Activated CD4-positive, CD25-positive, alpha-beta regulatory T cell treated with anti-CD3 and anti-CD28 coated beads, Interleukin-2, amount 50 U/mL, for 72 hours (primary cell): ENCODE measurements at places on chromosomes 4 and X.

GRCh38 chrX:70669120-70669519 is 224.5 kb downstream of the DLG3 start:
- no peak for DNase-seq

- DNase-seq = no peak
Measured at GRCh38 chr4:166257891-166258290, 384.9 kb downstream of the TLL1 start.

DNA sequence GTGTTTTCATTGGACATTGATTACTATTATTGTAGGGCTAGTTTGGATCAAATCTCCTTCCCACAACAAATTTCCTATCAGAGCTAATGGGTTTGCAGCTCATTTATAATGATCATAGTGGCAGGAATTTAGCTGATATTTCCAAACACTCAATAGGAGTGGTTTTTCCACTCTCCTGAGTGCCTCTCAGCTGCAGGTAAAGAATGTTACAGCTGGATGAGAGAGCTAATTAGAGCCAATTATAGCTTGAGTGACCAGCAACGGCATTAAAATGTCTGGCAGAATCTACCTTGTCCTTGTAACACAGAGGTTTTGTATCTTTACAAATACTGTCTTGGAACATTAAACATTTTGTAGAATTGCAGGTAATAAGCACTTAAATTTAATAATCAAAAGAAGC is 602.8 kb upstream of the EPHA5 start:
- DNase-seq = no peak

DNA sequence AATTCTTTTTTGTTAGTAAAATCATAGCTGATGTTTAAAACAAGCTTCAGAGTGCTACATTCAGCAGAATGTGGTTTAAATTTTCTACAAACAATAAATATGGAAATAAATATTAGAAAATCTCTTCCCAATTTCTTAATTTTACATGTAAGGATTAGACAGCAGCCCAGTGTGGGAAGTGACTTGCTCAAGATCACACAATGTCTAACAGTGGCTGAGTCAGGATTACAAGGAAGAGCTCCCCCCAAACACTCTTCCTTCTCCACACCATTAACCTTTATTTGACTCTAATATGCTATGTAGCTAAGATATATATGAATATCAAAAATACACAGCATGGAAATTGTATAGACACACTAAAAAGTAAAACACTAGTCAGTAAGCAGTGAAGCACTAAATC is 59.5 kb downstream of the SLC10A7 start:
- no peak for DNase-seq

DNA sequence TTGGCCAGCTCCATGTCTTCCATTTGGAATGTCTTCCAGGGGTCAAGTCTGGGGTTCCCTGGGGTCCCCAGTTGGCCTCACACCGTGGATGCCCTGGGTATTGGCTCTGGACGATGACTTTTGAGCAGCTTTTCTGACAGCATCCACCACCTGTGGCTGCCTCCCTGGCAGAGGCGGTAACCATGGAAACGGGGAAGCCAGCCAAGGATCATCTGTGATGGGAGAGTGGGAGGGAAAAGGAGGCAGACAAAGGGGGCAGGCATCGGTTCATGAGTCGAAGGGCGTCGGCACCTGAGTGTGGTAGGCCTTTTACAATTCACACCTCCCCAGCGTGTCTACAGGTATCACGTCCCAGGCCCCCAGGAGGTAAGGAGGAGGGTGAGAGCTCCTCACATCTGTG is 152.2 kb downstream of the ASMT start:
- no peak for DNase-seq

DNA sequence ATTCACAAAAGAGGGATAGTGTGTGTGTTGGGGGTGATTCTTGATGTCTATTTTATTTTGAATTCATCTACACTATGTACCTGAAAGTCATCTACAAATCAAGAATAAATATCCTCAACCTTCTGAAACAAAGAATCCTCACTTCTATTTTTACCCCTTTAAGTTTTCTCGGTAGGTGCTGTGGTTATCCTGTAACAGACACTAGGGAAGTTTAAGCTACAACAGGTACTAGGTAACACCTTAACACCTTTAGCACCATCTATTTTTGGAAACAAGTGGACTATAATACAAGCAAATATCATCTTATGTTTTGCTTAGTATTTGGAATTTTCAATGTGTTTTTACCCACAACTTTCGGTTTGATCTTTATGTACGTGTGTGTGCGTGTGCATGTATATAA is 12.0 kb upstream of the BDH2 start:
- DNase-seq = no peak

DNA sequence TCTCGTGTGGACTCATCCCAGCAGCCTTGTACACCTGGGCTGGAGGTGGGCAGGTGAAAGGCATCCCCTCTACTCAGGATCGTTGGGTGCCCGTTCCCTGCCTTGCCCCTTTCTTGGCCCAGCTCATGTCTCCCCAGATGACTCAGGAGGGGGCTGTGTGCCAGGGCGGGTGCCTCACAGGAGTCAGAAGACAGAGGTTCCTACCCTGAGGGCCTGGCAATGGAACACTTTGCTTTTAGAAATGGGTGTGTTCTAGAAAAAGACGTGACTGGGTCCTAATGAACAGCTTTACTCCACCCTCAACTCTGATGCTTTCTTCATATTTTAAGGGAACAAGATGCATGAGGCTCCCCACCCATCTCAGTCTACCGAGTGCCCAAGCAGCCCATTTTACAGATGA is 22.5 kb upstream of the TRIM2 start:
- DNase-seq = no peak

GRCh38 chrX:69313617-69314290 is 148.5 kb upstream of the PJA1 start:
- DNase-seq = no peak
